T-helper 17 cell (primary cell): ENCODE measurements at places on chromosomes 3 and 15.

DNA sequence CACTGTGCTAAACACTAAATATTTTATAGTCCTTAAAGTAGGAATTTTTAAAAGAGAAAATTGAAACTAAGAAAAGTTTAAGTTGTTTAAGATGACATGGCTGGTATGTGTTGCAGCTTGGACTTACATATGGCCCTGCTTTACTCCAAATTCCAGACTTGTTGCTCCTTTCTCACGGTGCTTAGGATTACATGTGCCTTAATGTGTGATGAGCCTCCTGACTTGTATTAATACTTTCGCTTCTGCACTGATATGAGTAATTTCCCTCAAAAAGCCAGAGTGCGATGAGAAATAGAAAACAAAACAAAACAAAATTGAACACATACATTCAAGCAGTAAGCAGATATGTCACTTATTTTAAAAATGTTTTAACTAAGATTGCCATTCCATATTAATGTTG lies 250.2 kb downstream of the VGLL3 start:
- DNase-seq: no peak

- no peak for DNase-seq
Observed at GRCh38 chr3:32176989-32177701, 61.3 kb upstream of the CMTM8 start.

DNA sequence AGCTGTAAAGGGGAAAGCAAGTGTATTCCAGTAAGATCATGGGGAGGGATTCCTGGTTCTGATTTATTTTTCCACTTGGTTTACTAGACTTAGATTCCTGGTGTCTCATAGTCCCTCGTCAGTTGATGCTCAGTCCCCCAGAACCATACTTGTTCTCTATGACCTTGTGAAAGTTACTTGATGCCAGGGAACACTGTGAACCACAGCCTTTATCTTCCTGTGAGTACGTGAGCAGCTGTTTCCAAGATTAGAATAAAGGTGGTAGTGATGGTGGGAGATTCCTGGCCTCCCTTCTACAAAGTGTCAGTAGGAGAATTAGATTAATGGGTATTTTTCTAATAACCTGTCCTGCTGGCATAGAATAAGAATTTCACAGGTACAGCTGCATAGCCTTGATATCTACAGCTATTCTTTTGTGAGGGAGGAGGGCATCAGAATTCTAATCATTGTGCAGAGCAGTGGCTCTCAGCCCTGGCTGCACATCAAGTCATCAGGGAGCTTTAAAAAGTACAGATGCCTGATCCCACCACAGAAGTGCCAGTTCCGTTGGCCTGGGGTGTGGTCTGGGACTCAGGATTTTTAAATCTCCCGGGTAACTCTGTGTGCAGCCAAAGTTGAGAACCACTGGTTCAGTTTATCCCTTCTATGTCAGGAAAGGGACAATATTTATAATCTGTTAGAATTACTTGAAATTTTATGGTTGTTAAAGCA lies 20.0 kb downstream of the GPD1L start:
- no peak for DNase-seq

GRCh38 chr3:120506828-120507774 lies 56.3 kb upstream of the FSTL1 start:
- no peak for DNase-seq

DNA sequence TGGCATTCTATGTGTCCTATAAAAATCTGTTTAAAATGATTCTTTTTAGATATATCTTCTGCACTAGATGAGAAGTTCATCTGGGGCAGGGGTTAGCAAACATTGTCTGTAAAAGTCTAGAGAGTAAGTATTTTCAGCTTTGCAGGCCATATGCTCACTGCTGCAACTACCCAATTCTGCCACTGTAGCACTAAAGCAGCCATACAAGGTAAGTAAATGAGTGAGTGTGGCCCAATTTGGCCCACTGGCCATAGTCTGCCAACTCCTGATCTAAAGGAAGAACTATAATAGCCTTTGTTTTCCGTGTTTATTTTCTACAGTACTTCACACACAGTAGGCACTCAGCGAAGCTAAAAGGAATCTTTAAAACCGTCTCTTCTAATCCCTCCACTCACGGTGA lies 42.3 kb downstream of the DLG1 start:
- DNase-seq: no peak

DNA sequence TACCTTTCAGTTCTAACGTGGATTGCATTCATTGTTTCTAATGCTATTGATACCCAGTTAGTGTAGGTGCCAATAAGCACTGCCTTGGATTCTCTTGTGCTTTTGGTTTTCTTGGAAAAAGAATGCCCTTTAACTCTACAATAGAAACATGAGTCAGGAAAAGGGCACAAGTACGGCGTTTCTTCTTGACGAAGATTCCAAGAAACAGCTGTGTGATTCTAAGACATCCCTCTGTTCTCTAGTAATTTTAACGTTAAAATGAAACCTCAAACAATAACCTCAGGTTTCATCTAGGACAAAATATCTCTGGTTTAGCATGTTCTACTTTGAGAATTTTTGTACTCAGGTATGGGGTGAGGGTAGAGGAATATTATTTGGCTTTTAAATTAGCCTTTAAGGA lies 540.5 kb upstream of the ATP11B start:
- no peak for DNase-seq

DNA sequence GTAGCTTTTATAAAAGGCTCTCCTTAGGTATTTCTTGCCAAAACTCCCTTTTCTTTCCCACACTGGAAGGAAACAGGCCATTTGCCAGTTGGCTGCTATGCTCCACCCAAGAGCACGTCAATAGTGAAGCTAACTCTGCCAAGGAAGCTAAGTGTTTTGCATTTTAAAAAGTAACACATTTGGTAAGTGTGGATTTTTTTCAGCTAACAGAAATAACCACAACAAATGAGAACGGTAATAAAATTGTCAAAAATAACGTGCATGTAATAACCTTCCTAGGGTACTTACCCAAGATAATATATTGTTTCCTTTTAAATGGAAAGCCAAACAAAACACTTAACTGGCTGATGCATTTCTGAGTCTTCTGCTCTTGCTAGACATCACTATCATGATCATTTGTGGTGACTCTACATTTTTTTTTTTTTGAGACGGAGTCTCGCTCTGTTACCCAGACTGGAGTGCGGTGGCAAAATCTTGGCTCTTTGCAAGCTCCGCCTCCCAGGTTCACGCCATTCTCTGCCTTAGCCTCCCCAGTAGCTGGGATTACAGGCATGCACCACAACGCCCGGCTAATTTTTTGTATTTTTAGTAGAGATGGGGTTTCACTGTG lies 4.6 kb downstream of the DPP8 start:
- no peak for DNase-seq

GRCh38 chr15:37140531-37141058 lies 40.2 kb upstream of the MEIS2 start:
- no peak for DNase-seq

GRCh38 chr3:134597390-134597970 lies 53.3 kb downstream of the KY start:
- DNase-seq: no peak

DNA sequence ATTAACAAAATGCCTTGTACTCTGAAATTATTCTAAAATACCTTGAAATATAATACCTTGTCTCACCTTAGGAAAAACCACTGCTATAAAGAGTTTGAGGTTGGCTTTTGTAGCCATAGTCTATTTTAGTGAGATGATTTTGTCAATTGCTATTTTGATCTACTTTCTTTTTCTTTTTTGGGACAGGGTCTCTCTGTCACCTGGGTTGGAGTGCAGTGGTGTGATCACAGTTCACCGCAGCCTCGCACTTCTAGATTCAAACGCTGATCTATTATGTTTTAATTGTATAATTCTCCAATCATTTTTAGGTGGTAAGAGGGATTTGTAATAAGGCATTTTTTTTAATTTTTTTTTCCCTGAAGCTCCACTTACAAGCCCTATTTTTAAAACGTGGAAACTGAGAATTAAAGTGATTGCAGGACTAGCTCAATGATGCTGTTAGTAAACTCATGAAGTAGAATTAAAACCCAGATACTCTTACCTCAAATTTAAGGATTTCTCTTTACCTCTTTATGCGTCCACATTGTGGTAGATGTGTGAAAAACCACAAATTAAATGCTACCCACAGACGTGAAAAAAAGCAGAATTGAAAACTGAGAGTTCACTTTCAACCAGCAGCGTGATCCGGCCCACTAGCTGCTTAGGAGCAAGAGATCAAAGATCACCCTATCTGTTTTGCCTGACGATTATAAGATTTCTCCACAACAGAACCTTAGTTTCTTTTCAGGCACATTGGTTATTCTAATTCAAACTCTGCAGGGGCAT lies 384.2 kb downstream of the CGGBP1 start:
- DNase-seq: no peak

DNA sequence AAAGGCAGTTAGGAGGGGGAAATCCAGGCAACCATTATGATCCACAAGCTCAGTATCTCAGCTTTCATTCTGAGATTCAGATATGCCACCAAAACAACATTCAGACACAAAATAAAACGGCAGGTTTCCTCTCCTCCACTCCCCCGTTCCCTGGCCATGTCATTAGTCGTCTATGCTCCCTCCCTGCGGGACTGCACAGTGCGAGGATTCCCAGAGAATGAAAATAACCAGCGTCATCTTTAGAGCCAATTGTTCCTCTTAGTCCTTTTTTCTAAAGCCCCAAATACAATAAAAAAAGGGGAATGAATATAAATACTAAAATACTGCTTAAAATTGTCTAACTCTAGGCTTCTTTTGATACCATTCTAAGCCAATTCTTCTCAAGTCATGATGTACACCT lies 7.8 kb upstream of the SLCO3A1 start:
- DNase-seq: no peak

DNA sequence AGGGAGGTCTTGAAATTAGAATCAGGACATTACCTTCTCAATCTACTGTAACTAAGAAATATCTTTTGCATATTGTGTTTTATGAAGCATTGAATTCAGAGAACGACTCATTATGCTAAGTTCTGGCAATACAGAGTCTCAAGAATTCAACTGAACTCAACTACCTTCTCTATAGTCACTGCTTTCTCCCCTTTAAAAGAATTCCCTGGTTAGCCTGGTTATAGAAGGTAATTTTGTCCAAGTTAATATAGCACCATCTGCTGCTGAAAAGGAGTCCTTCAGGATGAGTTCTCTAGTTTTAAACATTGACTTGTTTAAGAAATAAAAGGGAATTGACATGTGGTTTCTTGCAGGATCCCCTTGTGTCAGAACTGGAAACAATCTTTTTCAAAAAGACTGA lies 60.2 kb downstream of the IL16 start:
- DNase-seq: no peak
